ENCODE measurements at places on chromosomes 7 and 10.
A peak's percentile ranks its signal among the peaks of the same experiment; 100 is the strongest.

GRCh38 chr7:26387731-26388130 is 96.1 kb downstream of the SNX10 start:
- no peak for DNase-seq

DNA sequence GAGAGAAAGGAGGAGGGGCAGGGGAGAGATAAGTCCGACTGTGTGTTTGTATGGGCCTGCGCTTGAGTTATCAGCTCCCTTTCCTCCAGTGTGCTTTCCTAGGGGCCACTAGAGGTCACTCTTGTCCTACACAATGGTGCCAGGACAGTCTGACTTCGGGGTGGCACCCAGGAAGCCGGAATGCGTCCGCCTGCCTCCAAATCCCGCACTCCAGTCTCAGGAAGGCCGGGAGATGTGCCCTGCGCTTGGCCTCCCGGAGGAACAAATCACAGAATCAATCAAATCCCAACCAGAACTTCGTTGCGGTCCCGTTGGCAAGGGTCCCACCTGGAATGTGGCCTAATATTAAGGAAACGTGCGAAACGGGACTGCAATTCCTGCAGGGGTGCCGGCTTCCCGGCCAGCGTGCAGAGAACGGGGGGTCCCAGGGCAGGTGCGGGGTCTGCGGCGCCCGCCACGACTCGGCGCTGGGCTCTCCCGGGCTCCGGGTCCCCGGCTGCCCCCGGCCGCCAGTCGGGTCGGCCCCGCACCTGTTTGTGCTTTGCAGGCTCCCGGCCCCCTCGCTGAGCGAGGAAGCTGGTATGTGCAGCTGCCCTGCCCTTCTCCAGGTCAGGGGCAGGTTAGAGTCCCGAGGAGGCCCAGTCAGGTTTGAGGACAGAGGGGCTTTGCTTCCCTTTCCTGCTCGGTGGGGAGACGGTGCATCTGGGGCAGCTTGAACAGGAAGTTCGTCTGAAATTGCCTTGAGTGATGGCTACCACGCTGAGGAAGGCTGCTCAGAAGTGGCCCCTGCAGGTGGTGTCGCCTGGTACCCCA is 21.0 kb upstream of the HPS1 start:
- DNase-seq, result peak; percentile 50

GRCh38 chr7:80677629-80678028 is 39.2 kb downstream of the CD36 start:
- DNase-seq, result no peak

- DNase-seq, result peak; percentile 51
Measured at GRCh38 chr7:116210345-116211005, at the start of gene TES. TSS of gene TES (plus strand) at chr7:116210539. CDS start at chr7:116210708, 169 bp downstream.

- DNase-seq, result peak; percentile 70
Measured at GRCh38 chr7:76397409-76398183, 11.9 kb downstream of the SSC4D start.

DNA sequence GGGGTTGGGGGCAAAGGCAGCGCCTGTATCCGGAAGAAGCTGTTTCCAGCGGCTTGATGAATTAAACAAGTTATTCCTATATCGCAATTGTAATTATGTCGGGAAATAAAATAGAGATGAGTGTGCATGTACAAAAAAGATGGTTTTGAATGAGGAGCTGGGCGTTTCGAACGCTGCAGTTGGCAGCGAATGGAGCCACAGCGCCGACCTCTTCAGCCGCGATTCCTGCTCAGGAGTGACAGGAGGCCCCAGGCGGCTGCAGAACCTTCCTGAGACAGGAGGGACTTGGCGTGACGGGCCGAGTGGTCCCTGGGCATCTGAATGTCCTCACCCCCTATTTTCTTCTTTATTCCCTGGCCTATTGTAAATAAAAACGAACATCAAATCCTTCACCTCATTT is 184.9 kb downstream of the DNAJB6 start:
- no peak for DNase-seq

- no peak for DNase-seq
Measured at GRCh38 chr7:108332937-108333336, 123.3 kb downstream of the NRCAM start.

DNA sequence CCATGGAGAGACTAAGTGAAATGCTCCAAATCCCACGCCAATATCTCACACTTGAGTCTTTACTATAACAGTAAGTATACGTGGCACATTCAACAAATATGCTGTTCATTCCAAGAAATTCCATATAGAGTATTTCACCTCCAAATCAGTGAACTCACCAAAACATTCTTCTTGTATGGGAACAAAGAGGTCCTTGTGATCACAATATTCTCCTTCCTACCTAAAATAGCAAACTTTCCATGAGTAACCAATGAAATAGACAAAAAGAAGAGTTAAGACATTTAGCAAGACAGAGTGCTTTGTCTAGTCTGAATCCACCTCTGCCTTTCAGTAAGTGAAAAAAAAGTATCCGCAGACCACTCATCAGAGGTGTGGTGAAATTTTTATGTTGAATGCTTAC is 77.3 kb upstream of the NXPH1 start:
- DNase-seq, result no peak

GRCh38 chr10:48516911-48517310 is 88.0 kb downstream of the ARHGAP22 start:
- DNase-seq, result no peak

DNA sequence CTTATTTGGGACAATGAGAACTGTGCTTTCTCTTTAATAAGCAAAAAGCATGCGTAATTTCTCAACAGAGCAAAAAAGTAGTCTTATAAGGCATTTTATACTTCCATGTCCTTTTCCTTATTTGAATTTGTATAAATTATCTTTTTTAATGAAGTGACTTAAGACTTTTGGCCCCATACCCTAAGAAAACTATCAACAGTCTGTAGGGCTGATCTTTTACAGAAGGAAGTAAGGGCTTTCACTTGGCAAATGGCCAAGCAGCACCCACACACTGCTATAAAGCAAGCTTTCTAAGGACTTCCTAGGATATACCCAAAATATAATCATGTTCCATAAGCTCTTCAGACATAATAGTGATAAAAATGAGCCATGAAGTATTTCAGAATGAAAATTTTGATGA is 3.4 kb downstream of the CRPPA start:
- no peak for DNase-seq

GRCh38 chr10:132728321-132728720 is 57.6 kb downstream of the NKX6-2 start:
- no peak for DNase-seq

GRCh38 chr7:156309016-156309620 is 331.5 kb upstream of the RNF32 start:
- no peak for DNase-seq

DNA sequence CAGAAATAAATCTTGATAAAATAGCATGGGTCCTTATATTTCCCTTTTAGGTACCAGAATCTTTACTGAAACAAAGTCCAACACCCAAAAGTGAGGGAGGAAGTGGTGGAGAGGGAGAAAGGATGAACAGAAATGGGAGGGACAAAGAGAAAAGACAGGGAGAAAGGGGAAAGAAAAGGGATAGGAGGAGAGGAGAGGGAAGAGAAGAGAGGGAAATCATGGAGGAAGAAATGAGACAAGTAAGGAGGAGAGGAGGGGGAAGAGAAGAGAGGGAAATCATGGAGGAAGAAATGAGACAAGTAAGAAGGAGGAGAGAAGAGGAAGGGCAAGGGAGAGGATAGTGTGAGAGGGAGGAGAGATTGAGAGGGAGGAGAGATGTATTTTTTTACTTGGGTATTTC is 50.1 kb upstream of the ARL4A start:
- no peak for DNase-seq

DNA sequence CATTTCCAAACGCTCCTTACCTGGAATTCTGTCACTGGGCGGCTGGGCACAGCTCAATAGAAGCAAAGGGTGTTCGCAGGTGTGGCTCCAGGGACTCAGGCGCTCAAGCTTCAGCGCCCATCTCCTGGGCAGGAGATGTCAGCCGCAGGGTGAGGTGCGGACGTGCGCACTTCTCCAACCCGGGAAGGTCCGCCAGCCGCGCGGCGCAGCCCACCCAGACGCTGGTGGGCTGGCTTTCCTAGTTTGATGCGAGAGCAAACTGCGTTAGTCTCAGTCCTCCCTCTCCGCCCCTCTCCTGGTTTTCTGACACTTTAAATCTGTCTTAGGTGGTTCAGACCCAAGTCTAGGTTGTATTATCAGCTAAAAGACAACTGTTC is 267 bp downstream of the CALCR start:
- no peak for DNase-seq

DNA sequence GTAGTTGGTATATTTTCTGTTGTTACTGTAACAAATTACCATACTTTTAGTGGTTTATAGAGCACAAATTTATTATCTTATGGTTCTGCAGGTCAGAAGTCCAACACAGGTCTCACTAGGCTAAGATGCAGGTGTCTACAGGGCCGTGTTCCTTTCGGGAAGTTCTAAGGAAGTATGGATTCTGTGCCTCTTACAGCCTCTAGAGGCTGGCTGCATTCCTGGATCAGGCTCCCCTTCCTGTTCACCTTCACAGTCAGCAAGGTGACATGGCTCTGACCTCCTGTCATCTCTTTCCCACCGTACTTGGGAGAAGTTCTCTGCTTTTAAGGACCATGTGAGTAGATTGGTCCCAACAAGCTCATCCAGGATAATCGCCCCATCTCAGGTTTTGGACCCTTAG is 37.3 kb downstream of the BMPR1A start:
- DNase-seq, result no peak

GRCh38 chr10:28282336-28282735 is 20.5 kb downstream of the MPP7 start:
- no peak for DNase-seq

- no peak for DNase-seq
Measured at GRCh38 chr10:124142006-124142739, 48.8 kb upstream of the CHST15 start.

DNA sequence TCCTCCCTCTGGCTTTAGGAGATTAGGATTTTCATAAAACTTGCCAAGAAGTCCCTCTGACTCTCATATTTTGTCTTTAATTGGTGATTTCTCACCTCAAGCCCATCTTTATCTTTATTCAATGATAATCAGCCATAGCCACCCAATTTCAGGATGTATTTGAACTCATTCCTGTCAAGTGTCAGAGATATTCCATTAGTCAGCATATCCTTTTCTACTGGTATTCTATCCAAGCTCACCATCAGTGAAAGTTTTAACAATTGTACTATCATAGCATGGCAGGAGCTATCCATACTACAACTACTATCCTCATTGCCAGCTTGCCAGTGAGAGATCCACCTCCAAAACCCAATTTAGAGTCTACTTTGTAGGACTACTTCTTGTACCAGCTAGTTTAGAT is 114.6 kb downstream of the GNAI1 start:
- DNase-seq, result no peak

DNA sequence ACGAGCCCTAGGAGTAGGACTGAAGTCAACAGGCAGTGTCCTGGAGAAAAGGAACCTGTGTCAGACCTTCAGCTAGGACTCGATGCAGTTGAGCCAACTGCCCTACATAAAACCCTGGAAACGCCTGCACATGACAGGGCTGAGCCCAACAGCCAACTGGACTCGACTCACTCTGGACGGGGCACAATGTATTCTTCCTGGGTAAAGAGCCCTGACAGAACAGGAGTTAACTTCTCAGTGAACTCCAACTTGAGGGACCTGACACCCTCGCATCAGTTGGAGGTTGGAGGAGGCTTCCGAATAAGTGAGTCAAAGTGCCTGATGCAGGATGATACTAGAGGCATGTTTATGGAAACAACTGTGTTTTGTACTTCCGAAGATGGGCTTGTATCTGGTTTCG is 93.5 kb downstream of the KMT2E start:
- no peak for DNase-seq

GRCh38 chr7:118696879-118697278 is 472.4 kb downstream of the ANKRD7 start:
- DNase-seq, result no peak

- DNase-seq, result no peak
Measured at GRCh38 chr7:117780832-117781231, 92.4 kb downstream of the CTTNBP2 start.

DNA sequence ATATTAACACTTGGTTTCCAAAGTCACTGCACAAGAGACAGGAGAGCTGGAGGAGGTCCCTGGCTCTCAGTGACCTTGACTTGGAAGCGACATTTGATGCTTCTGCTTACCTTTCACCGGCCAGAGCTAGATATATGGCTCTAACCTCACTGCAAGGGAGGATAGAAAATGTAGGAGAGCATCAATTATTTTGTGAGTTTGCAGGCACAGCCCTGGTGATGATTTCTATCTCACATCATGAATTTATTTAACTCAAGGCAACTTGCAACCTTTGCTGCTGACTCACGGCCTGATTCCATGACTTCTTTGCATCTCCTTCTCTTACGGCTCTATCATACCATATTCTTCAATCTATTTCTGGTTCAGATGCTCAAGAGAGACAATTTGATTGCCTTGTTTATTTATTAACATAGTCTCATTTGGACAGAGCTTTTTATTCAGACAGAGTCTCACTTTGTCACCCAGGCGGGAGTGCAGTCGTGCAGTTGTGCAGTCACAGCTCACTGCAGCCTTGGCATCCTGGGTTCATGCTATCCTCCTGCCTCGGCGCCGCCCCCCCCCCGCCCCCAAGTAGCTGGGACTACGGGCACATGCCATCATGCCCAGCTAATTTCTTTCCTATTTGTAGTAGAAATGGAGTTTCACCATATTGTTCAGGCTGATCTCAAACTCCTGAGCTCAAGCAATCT is 196.0 kb downstream of the REEP3 start:
- no peak for DNase-seq

DNA sequence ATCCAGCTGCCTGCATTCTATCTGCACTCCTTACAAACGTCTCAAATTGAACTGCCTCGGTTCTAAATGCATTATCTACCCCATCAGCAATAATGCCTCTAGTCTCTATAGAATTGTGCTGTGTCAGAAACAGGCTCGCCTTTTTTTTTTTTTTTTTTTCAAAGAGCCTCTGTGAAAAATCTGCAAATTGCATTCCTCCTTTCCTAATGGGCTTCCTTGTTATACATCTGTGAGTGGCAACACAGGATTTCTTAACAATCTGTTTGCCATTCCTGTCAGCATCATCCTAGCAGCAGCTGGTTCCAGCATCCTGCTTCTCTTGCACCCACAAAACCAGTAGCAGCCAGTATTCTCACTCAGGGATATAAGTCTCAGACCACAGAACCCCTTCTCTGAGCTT is 413.5 kb upstream of the SEMA3D start:
- no peak for DNase-seq

DNA sequence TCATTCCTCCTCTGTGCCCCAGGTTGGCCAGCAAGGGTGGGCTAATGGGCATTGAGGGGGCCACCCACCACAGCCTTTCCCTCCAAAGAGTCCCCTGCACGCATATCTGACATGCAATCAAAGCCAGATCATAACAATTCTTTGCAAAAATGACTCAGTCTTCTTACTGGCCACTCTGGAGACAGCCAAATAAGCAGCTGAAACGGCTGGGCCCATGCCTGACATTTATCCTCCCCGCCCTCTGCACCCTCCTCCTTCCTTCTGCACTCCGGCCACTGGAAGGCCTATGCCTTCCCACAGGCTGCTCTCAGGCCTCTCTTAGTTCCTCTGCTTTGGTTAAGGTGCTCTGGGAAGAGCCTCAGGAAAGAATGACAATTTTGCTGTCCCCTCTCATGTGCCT is 29.2 kb upstream of the NPFFR1 start:
- no peak for DNase-seq

- DNase-seq, result no peak
Measured at GRCh38 chr7:88647825-88648224, 111.7 kb upstream of the ZNF804B start.

GRCh38 chr7:130157700-130158099 is 47.5 kb downstream of the TMEM209 start:
- DNase-seq, result no peak

All from activated CD4-positive, alpha-beta T cell treated with anti-CD3 and anti-CD28 coated beads for 1 hour (primary cell).